Type B pancreatic cell (in vitro differentiated cells): ENCODE measurements at places on chromosomes 1 and 21. TPM values are rescaled to one million over a fixed set of nuclear protein-coding genes. Genes with fewer than 3 reads are reported as not detected.

- no peak overlapping the region for H3K4me3 ChIP-seq
- peak overlapping the region; percentile 20 for H3K27ac ChIP-seq
- DNase-seq, result no peak
Observed at GRCh38 chr1:26761217-26761616, 26.5 kb upstream of the PIGV start.

DNA sequence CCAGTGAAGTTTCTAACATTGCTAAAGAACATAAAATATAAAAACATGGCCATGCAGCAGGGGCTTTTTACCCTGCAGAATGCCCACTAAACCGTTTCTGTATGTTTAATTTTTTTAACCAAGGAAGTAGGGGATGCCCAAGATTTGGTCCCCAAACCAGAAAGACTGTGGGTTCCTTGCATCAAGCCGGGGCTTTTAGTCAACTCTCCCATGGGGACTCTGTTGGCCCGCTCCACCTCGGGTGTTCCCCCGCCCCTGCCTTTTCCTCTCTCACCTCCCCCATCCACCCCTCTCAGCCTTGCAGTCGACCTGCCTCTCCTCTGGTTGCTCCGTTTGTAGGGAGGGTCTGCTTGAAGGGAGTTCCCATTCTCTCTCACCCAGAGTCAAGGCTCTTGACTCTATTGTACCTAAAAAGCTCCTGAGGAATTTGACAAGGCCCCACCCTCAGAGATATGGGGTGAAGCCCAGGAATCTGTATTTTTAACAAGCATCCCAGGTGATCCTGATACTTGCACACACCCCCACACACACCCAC lies 117.5 kb downstream of the TOMM20 start:
- H3K27me3 ChIP-seq, result no peaks in the 10 kb centered on the region
- H3K4me1 ChIP-seq, result peaks cover 13% of the 10 kb centered on the region
- H3K27ac ChIP-seq, result no peak overlapping the region

DNA sequence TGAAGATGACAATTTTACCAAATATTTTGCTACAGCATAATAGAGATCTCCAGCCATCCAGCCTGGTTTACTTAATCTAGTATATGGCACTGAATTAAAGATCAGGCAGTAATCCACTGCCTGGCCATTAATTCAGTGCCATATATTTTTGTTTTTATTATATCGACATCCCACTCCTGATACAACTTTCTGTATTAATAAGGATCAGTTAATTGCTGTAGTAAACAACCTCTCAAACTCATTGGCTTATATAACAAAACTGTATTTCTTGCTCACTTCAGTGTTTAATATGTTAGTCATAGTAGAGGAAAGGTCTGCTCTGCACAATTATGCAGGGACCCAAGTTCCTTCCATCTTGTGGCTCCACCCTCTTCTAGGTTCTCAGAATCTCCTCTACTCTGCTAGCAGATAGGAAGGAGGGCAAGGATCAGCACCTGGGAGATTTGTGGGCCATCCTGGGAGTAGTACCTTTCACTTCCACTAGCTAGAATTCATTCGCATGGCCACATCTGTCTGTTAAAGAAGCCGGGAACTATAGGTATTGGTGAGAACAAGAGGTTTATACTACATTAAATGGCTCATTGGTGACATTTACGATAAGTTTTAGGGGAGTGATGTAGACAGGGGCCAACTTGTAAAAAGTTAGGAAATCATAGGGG lies 3.6 kb upstream of the ZDHHC18 start:
- peak overlapping the region; percentile 49 for H3K27ac ChIP-seq
- no peaks in the 10 kb centered on the region for H3K27me3 ChIP-seq
- H3K36me3 ChIP-seq, result no peaks in the 10 kb centered on the region
- no peak for DNase-seq

DNA sequence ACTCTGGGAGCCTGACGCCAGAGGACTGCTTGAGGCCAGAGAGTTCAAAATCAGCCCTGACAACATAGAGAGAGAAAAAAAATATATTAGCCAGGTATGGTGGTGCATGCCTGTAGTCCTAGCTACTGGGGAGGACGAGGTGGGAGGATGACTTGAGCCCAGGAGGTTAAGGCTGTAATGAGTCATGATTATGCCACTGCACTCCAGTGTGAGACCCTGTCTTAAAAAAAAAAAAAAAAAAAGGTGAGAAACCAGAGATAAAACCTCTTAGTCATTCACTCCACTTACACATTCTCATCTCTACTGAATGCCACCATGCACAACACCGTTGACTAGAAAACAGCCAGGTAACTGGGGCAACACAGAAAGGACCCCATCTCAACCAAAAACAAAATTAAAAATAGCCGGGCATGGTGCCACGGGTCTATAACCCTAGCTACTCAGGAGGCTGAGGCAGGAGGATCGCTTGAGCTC lies 178.1 kb downstream of the SLC45A1 start:
- peaks cover 49% of the 10 kb centered on the region for H3K36me3 ChIP-seq
- no peak overlapping the region for H3K4me3 ChIP-seq
- no peak for DNase-seq

DNA sequence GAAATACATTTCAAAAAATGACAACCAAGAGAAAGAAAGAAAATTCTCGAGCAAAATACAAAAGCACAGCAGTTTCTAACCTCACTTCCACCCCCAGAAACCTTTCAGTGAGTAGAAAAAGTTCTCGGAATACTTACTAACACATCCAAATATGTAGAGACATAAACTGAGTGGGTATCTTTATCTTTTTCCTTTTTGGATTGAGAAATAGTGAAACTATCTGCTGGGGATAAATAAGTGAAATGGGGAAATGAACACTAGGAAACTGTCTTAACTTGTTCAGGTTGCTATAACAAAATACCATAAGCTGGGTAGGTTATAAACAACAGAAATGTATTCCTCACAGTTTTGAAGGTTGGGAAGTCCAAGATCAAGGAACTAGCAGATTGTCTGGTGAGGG lies 72.0 kb downstream of the VCAM1 start:
- peaks cover 7% of the 10 kb centered on the region for H3K27me3 ChIP-seq
- no peak for DNase-seq
- peaks cover 5% of the 10 kb centered on the region for H3K4me1 ChIP-seq
- H3K36me3 ChIP-seq, result no peaks in the 10 kb centered on the region
- H3K4me3 ChIP-seq, result no peak overlapping the region

The SLC30A2 gene
- 4.4 and 24.4 TPM in 2 replicates for total RNA-seq

The ADGRB2 gene
- 3.2 and 14.2 TPM in 2 replicates for total RNA-seq
